Stimulated activated CD4-positive, alpha-beta T cell treated with anti-CD3 and anti-CD28 coated beads, Interleukin-1b, Interleukin-23, amount 100 ng/mL, for 48 hours (primary cell): ENCODE measurements at places on chromosomes 7 and 10.
A peak's percentile ranks its signal among the peaks of the same experiment; 100 is the strongest.

- DNase-seq = no peak
These were observed 225.4 kb downstream of the DKK1 start for GRCh38 chr10:52539463-52539862.

DNA sequence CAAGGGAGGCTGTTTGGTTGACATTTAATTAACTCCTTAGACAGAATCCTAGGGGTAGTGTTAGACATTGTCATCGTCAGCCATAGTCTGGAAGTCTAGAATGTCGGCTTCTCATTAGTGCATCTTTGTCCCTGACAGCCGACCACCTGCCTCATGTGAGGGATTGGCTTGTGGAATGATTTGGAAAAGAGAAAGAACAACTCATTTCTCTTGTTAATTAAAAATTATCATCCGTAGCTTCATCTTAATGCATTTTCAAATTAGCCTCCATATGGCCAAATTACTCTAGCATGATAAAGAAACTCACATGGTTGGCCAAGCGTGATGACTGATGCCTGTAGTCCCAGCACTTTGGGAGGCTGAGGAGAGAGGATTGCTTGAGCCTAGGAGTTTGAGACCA, 97.7 kb upstream of the PARD3 start:
- no peak for DNase-seq

GRCh38 chr7:102914585-102914984, 1.8 kb downstream of the LRRC17 start:
- no peak for DNase-seq

GRCh38 chr7:5231811-5232484, 41.9 kb downstream of the WIPI2 start:
- DNase-seq = no peak

- no peak for DNase-seq
These were observed 1008.6 kb downstream of the NRG3 start for GRCh38 chr10:82883603-82884002.

DNA sequence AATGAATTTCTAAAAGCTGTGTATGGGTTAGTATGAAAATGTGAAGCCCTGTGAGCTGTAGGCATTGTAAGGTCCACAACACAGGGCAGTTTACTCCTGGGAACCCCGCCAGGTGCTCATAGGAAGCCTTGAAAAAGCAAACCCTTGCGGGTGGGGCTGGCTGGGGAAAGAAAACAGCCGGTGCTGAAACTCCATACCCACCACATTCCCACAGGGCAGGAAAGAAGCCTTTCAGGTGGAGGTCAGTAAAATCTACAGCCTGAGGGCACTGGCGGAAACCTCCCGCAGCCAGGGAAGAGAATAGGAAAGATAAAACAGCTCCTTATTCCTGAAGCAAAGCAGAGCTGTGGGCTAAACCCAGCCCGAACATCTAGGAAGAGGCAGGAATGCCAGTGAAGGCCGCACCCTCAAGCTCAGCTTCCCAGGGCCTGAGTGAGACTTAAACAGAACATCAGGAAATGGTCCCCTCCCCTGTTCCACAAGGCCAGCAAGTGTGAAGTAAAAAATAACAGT, 34.7 kb downstream of the PODXL start:
- no peak for DNase-seq

- DNase-seq = no peak
These were observed 6.3 kb downstream of the VPS26A start for GRCh38 chr10:69130251-69130650.

- peak; percentile 69 for DNase-seq
These were observed 32.6 kb downstream of the PIP4K2A start for GRCh38 chr10:22681783-22682183.

DNA sequence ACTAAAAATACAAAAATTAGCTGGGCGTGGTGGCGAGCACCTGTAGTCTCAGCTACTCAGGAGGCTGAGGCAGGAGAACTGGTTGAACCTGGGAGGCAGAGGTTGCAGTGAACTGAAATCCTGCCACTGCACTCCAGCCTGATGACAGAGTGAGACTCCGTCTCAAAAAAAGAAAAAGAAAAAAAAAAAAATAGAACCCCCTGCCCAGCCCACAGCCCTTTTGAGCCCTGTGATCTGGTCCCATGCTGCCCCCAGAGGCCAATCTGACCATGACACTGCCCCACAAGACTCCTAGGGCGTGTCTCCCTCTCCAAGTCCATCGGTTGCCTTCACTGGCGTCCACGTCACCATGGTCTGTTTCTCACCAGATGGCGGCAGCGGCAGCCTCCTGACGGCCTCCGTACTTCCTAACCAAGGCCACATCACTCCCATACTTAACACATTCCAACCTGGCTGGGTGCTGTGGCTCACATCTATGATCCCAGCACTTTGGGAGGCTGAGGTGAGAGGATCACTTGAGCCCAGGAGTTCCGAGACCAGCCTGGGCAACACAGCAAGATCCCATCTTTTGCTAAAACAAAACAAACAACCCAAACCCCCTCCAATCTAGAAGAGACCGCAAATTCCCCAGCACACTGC, 18.0 kb downstream of the STX1A start:
- no peak for DNase-seq

- DNase-seq = peak; percentile 80
These were observed 95.4 kb downstream of the HIPK2 start for GRCh38 chr7:139682136-139683013.

GRCh38 chr7:47818796-47819606, 129.3 kb downstream of the PKD1L1 start:
- DNase-seq = peak; percentile 25

DNA sequence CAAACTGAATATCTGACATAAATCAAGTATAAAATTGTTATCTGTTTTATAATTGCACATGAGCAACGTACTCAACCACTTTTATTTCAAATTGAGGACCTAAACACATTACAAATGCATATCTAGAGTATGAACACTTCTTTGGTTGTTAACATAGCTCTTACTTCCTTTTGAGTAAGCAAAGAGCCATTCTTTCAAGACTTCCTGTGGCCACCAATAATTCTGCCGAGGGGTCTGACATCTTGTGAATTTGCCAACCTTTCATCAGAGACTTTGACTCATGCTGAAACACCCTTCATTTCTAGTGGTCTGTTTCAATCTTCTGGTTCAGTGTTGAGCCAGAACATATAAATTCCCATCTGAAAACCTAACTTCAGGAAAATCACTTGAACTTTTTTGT, 59.4 kb downstream of the CDK14 start:
- no peak for DNase-seq

DNA sequence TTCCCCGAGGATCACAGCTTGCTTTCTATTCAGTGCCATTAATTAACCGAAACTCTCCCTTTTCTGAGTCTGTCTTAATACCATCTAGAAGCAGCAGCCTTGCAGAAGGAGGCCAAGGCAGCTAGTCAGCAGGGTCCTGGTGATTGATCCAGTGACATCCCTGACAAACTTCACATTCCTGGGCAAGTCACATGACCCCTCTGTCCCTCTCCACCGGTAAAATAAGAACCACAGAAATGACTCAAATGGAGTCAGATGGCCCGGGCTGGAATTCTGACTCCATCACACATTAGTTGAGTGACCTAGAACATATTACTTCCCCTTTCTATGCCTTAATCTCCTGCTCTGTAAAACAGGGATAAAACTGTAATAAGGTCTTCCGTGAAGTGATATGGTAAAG, 17.2 kb upstream of the ACSL5 start:
- DNase-seq = no peak

DNA sequence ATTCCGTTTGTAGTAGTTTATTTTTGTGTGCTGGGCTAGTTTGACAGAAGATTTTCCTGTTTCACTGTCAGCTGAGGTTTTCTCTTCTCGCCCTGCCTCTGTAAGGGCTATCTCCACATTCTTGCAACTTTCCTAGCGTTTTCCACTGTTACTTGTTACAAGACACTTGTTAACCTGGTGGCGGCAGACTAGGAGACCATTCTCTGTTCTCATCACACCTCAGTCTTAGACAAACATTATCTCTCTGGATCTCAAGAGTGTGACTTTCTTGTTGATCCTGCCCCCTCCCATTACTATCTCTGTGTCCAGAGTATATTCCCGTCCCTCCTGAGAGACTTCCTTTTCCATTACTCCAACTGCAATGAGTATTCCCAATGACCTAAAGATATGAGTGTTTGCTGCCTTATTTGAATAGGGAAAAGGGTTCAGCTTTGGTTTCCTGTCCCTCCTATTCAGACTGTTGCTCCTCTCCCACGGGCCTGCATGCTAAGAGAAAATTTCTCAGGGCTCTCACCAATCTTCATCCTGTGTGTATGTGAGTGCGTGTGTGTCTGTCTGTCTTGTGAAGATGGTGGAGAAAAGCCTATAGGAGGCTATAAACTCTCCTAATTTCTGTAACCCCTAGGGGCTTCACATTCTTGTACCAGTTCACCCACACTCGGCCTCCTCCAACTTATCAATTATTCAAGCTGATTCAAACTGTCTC, 722.4 kb upstream of the POT1 start:
- no peak for DNase-seq

DNA sequence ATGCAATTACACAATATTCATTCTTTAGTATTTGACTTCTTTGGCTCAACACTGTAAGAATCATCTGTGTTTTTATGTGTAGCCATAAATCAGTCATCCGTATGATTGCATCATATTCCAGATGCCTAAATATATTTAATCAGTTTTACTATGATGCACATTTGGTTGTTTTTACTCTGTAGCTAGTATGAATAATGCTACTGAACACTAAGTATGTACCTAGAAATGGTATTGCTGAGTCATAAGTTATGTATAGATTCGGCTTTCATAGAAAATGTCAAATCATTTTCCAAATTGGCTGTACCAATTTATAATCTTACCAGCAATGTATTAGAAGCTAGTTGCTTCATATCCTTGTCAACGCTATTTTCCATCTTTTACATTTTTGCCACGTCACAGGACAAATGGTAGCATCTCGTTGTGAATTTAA, 197.3 kb upstream of the PLXNA4 start:
- no peak for DNase-seq

DNA sequence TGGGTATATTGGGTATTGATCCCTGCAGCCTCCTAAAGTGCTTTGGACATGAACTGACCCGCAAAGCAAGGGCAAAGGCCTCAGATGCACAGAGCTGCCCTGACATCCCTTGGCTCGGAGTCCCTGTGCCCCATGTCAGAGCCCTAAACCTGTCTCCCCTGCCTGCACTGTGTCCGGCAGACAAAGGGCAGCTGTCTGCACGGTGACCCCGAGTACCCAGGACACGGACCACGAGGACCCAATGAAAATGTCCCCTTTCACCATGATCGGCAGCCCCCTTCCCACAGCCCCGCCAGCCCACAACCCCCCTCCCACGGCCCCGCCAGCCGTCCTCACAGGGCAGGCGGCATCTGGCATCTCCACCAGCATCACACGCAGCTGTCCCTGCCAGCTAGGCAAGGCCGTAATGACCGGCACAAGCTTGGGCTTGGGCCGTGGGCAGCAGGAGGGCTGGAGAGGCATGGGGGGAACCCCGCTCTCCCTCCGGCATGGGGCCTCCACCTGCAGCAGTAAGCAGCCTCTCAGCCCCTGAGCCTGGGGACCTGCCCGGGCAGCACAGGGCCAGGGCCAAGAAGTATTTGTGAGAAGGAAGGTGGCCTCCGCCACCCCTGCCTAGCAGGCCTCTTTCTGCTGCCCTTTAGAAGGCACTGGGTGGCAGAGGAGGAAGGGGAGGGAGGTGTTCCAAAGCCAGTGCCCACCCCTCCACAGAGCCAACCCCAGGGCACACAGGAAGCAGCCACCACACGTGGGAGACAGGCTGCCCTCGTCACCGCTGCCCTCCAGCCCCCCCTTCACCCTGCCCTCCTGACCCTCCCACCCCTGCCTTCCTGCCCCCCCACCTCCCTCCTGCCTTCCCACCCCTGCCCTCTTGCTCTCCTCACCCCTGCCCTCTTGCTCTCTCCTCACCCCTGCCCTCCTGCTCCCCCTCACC, 10.1 kb downstream of the NUDT1 start:
- no peak for DNase-seq

DNA sequence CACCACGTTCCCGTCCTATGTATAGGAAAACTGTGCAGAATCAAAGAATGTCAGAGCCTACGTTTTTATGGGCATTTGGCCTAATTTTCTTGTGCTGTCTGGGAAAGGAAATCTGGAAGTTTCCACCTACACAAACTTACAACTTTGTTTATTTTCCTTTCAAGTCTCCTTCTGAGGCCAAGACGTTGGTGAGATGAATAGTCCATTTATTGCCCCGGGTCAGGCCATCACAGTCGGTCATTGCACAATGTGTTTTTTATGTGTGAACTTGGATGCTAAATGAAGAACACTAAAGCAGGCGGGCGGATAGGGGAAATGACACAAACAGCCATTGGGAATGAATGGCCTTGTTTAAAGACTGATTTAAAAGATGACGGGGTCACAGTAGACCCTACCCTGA, 38.6 kb downstream of the TRIL start:
- DNase-seq = no peak

- DNase-seq = no peak
These were observed 8.0 kb upstream of the PRKAR2B start for GRCh38 chr7:107036535-107036934.

GRCh38 chr7:22487978-22488642, 11.9 kb downstream of the STEAP1B start:
- DNase-seq = no peak
